ENCODE measurements at places on chromosomes 7 and 10. TPM values are rescaled to one million over a fixed set of nuclear protein-coding genes. Genes with fewer than 3 reads are reported as not detected.

AHCYL2 gene
- 14.5 TPM for total RNA-seq

GNG11 gene
- total RNA-seq: 4.0 TPM

CPVL gene
- total RNA-seq: 9.8 TPM

AOAH gene
- 403 TPM for total RNA-seq

GRCh38 chr10:78165617-78166016, 132.0 kb downstream of the RPS24 start:
- H3K4me3 ChIP-seq: no peak overlapping the region
- no peak overlapping the region for H3K27ac ChIP-seq
- no peaks in the 10 kb centered on the region for H3K4me1 ChIP-seq
- no peaks in the 10 kb centered on the region for H3K27me3 ChIP-seq
- no peaks in the 10 kb centered on the region for H3K36me3 ChIP-seq

DNA sequence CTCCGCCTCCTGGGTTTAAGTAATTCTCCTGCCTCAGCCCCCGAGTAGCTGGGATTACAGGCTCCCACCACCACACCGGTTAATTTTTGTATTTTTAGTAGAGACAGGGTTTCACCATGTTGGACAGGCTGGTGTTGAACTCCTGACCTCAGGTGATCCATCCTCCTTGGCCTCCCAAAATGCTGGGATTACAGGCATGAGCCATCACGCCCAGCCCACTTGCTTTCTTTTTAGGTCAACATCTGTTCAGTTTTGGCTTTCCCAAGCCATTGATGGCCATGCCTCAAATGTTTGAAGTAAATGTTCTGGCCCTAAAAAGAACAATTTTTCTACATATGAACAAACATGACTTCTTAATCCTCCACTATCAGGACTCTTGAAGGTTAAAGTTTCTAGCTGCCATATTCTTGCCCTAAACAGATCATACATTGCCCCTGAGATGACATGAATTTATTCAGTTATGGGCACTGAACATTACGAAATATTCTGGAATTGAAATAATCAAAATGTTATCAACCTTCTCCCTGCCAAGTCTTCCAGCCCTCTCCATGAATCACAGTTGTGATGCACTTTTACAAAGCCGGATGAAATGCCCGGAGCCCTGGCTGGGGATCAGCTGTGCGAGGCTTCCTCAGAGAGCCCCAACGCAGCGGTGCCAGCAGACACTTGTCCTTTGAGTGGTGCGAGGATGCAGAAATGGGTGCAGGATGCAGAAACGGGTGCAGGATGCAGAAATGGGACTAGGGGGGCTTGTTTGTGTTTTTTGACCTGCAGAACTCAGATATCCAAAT, 2.9 kb downstream of the MRLN start:
- DNase-seq: no peak
- no peak overlapping the region for H3K4me3 ChIP-seq
- H3K36me3 ChIP-seq: no peaks in the 10 kb centered on the region
- H3K27ac ChIP-seq: no peak overlapping the region

GRCh38 chr7:2824026-2824677, 20.0 kb downstream of the GNA12 start:
- no peaks in the 10 kb centered on the region for H3K36me3 ChIP-seq
- no peak overlapping the region for H3K4me3 ChIP-seq
- H3K4me1 ChIP-seq: peaks cover 14% of the 10 kb centered on the region
- DNase-seq: no peak

DNA sequence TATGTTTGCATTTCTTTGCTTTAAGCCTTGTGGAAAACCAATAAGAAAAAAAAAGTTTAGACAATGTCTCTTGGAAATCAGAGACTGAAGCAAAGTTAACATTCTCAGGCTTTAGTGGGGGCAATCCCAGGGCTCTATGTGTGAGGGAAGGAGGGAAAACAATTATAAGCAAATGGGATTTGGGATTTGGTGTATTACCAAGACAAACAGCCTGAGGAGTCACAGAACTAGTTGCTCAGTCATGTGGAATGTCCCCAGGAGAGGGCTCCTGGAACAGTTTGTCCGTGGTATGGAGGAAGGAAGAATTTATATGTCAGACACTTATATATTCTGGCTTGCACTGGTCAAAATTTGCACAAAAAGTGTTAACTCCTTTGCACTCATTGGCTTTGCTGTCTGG, 562.9 kb upstream of the TPK1 start:
- H3K36me3 ChIP-seq: no peaks in the 10 kb centered on the region
- no peak overlapping the region for H3K27ac ChIP-seq
- no peaks in the 10 kb centered on the region for H3K27me3 ChIP-seq
- no peak overlapping the region for H3K4me3 ChIP-seq
- no peaks in the 10 kb centered on the region for H3K4me1 ChIP-seq

DNA sequence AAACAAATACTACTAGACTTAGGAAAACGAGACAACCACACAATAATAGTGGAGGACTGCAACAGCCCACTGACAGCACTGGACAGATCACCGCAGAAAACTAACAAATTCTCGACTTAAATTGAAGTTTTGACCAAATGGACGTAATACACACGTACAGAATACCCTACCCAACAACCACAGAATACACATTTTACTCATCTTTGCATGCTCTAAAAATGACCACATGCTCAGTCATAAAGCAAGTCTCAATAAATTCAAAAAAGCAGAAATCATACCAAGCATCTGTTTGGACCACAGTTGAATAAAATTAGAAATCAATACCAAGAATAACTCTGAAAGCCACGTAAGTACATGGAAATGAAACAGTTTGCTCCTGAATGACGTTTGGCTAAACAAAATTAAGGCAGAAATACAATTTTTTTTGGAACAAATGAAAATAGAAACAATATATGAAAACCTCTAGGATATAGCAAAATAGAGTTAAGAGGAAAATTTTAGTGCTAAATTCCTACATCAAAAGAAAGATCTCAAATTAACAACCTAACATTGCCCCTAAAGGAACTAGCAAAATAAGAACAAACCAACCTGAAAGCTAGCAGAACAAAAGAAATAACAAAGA, 30.6 kb downstream of the MAPK8 start:
- H3K36me3 ChIP-seq: no peaks in the 10 kb centered on the region
- DNase-seq: no peak
- H3K4me1 ChIP-seq: no peaks in the 10 kb centered on the region
- H3K4me3 ChIP-seq: no peak overlapping the region
- no peaks in the 10 kb centered on the region for H3K27me3 ChIP-seq

DNA sequence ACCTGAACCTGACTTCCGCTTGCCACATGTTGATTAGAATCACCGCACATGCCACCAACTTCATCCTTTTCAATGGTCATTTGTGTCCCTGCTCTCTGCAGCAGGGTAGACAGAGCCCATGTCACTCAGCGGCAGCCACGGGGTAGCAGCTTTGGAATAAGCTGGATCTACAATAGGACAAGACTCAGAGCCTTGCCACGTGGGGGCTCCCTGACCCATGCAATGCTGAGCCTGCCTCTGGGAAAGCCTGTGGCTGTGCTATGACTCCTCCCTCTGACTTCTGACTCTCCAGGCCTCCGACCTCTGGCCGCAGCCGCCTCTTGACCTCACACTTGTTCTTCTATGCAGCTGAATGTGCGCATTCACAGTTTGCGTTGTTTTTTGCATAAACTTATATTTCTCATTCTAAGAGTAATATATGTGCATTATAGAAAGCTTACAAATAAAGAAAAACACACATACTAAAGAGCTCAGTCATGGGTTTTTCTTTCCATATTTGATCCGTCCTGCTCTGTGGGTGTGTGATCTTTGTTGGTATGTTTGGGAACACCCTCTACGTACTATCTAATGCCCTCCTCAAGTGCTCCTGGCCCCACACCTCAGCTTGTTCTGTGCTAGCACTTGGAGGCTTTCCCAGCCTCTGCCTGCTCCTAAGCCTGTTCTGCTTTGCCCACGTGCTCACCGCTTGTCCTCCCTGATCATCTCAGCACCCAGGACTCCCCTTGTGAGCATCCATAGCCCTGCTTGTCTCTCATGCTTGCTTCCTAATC, 198.0 kb upstream of the MKI67 start:
- H3K27me3 ChIP-seq: peaks cover 2% of the 10 kb centered on the region
- no peak for DNase-seq
- no peaks in the 10 kb centered on the region for H3K36me3 ChIP-seq
- no peak overlapping the region for H3K4me3 ChIP-seq
- no peak overlapping the region for H3K27ac ChIP-seq

DNA sequence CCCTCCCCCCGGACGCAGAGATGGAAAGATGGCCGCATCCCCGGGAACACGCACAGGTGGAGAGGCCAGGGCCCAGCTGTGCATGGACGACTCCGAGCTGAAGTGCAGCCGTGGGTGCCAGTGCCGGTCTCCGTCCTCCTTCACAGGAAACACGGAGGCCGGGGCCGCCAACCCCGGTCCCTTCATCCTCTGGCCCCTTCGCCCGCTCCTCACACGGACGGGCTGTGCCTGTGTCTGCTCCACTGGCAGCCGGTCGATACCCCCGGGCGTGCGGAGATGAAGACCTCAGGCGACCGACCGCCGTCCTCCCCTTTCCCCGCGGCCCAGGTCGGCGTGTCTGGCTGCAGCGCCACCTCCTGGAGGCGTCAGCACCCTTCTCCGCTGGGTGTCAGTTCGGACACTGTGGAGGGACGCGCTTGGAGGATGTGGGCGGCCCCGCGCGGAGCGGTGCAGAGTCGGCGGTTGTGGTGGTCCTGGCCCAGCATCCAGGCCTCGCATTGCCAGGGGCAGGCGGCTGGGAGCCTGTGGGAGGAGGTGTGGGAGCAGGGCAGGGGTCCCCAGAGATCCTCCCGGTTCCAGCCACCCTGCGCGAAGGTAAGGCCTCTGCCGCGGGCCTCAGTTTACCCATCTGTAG, 9.9 kb downstream of the ZNF511 start:
- H3K27me3 ChIP-seq: no peaks in the 10 kb centered on the region
- no peak overlapping the region for H3K27ac ChIP-seq
- DNase-seq: peak; percentile 70
- H3K4me1 ChIP-seq: peaks cover 14% of the 10 kb centered on the region
- H3K36me3 ChIP-seq: no peaks in the 10 kb centered on the region
- H3K4me3 ChIP-seq: peak overlapping the region; percentile 23

DNA sequence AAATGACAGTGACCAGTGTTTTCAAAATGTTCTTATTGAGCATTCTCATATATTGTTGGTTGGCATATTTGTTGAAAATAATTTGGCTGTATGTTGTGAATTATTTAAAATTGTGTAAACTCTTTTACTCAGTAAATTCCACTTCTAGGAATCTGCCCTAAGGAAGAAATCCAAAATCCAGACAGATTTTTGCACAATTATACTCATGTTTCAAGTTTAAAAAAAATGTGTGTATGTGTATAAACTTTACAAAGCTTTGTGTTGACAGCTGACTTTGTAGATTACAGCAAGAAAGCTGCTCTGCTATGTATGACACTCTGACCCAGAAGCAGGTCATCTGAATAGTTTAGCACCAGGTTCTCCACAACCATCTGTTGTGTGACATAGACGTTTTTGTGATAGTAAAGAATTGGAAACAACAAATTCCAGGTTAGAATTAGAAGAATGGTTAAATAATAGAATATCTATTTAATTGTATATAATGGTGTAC, 21.6 kb downstream of the KIFBP start:
- no peaks in the 10 kb centered on the region for H3K27me3 ChIP-seq
- H3K36me3 ChIP-seq: peaks cover 18% of the 10 kb centered on the region
- H3K4me1 ChIP-seq: no peaks in the 10 kb centered on the region
- DNase-seq: no peak
- no peak overlapping the region for H3K27ac ChIP-seq

- H3K4me3 ChIP-seq: no peak overlapping the region
- no peak for DNase-seq
- no peaks in the 10 kb centered on the region for H3K27me3 ChIP-seq
- H3K27ac ChIP-seq: no peak overlapping the region
- peaks cover 2% of the 10 kb centered on the region for H3K4me1 ChIP-seq
- H3K36me3 ChIP-seq: peaks cover 19% of the 10 kb centered on the region
Measured at GRCh38 chr10:89236226-89236797, 15.3 kb downstream of the LIPA start.
